ENCODE measurements at places on chromosomes 1 and 21. TPM values are rescaled to one million over a fixed set of nuclear protein-coding genes. Genes with fewer than 3 reads are reported as not detected.

DNA sequence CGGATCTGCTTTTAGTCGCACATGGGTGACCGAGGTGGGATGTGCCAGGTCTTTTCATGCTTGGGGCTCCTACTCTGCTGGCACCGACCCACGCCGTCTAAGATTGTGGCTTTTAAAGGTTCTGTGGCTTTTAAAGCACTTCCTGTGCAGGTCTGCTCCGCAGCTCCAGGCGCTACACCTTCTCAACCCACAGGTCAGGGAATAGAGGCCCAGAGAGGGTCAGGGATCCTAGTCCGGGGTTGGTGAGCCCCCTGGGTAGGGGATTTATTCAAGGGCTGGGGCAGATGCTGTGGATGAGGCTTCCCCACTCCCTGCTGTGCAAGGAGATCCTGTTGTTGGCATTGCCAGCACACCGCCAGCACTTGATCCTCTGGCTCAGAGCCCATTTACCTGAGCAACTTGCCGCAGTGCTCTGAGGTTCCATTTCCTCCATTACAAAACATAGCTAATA lies 212.8 kb upstream of the RAB4A start:
- DNase-seq, result no peak

DNA sequence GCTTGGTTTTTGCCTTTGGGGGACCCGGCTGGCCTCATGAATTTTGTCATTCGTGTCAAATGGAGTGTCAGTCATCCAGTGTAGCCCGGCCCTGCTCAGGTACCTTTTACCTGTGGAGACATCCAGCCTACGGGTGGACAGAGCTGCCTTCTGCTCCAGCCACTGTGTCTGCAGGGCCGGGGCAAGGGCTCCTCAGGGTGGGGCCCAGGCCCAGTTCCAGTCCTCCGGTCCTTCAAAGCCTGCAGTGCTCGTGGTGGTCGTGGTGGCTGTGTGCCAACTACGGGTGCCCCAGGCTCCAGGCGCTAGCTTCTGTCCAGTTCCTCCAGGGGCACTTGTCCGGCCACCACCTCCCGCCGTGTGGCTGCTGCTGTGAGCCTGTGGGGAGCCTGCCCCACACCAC lies 54.8 kb downstream of the TRIM11 start:
- DNase-seq, result no peak

GRCh38 chr1:1033009-1033587 lies 13.2 kb downstream of the AGRN start:
- no peak for DNase-seq

DNA sequence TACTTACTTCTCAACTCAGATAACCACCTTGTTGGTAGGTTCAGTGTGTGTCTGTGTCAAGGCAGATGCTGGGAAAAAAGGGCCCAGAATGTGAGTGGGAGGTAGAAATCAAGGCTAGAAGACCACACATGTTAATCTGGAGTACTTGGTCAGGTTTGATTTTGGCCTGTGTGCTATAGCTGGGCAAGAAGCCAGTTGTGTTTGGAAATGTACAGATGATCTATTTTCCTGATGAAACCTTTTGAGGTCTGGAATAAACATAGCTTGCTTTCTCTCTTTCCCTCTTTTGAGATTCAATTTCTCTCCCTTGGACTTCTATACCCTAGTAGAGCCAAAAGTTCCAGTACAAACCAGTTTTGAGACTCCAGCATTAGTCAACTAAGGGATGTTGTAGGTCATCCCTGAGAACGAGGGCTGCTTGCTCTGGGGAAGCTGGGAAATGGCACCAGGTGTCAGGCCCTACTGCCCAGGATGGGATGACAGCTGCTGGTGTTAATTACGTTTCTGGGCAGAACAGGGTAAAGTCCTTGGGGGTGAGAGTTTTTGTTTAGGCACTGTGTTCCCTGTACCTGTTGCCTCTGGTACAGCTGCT lies 15.8 kb downstream of the MAPKAPK2 start:
- DNase-seq, result no peak

- no peak for DNase-seq
Measured at GRCh38 chr1:28450561-28450960, 55.3 kb upstream of the RCC1 start.

DNA sequence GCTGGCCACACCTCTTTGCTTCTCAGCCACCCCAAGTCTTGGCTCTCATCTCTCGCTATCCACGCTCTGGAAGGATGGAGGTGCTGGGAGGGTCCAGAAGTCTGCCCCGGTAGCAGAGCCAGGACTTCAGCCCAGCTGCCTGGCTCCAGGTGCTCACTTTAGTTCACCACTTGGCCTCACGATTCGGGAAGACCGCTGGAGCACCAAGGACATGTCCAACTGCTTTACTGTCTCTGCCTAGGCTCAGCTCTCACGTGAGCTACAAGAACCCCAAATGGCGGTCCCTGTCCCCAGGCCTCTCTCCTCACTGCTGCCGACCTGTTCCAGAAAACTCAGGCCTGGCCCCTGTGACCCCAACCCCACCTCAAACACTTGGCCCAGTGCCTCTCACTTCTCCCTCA lies 3.4 kb downstream of the TRIM11 start:
- DNase-seq, result no peak

DNA sequence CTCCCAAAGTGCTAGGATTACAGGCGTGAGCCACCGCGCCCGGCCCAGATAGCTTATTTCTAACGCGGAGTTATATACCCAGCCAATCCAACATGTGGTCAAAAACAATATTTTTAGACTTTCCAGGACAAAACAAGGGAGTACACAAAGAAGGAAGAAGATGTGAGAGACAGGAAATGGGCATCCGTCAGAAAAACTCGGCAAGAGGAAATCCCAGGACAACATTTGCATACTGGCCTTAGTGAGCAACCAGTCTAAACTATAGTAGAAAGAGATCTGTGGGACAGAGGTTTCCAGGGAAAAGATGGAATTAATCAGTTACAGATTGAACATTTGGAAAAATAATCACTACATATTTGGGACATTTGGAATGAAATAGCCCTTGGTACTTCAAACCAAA lies 11.4 kb downstream of the ARMH1 start:
- DNase-seq, result no peak

DNA sequence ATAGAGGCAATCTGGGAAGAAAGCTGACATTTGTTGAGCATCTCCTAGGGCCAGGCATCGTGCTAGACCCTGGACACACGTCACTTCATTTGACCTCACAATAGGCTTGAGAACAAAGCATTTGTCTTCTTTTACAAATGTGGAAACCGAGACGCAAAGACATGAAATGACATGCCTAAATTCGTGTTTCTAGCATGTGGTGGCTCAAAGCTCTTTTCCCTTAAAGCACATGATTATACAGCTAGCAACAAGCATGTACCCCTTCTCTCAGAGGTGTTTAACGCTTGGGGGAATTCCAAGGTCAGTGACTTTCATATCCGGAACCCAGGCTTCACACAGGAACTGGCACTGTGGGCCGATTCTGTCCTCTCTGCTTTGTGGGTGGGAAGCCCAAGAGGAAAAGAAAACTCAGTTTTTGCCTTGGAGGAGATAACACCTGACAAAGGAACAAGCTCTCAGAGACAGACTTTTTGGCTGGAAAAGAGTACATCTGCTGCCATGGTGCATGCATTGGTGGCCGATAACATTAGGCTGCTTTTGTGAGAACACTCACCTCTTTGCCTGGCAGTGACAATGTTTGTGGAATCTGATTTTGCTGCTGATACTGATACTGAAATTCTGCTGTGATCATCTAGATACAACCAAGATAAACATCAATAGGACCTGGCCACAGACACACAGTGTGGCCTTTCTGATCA lies 15.4 kb upstream of the CD2 start:
- no peak for DNase-seq

GRCh38 chr1:109304226-109304920 lies 2.4 kb downstream of the MYBPHL start:
- DNase-seq, result no peak

Gene LCE2C
- total RNA-seq, result not detected

Gene UFC1
- 68.1 TPM for total RNA-seq

Gene CDK18
- 0.87 TPM for total RNA-seq

Data from HT1080 (cell line).